Right forelimb (tissue), 1 donor: ENCODE measurements at places on chromosomes 6 and 20.

GRCh38 chr6:149046822-149047246 lies 270.7 kb upstream of the TAB2 start:
- no peak for DNase-seq

GRCh38 chr20:41615676-41616075 lies 2.5 kb downstream of the CHD6 start:
- no peak for DNase-seq

DNA sequence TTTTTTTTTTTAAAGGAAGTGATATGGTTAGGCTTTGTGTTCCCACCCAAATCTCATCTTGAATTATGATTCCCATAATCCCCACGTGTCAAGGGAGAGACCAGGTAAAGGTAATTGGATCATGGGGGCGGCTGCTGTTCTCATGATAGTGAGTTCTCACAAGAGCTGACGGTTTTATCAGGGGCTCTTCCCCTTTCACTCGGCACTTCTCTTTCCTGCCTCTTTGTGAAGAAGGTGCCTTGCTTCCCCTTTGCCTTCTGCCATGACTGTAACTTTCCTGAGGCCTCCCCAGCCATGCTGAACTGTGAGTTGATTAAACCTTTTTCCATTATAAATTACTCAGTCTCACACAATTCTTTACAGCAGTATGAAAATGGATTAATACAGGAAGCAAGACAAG lies 64.3 kb downstream of the ZFP64 start:
- no peak for DNase-seq

DNA sequence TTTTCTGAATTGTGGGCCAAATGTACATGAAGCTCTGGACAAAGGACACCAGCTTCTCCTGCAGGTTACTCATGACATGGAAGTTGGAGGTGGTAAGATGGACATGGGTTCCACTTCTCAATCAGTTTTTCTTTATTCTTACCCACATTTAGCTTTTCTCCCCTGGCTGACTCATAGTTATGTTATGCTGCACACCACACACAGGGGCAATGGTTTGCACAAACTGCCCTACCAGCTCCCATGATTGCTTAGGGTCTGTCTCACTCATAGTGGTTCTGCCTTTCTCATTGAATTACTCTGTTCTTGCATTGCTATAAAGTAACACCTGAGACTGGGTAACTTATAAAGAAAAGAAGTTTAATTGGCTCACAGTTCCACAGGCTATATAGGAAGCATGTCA lies 4.5 kb upstream of the CD109 start:
- DNase-seq, result no peak

DNA sequence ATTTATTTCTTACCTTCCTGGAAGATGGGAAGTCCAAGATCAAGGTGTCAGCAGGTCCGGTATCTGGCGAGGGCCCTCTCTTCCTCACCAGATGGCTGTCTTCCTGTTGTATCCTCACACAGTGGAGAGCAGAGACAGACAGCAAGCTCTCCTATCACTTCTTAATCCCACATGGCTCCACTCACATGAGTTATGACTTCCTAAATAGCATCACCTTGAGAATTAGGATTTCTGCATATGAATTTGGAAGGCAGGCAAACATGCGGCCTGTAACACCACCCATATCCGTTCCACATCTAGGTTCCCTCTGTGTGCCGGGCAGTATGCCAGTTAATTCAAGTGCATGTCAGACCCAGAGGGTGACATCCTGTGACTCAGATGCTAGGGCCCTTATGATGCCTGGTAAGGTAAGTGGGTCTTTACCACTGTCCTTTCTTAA lies 2.1 kb downstream of the RAET1E start:
- no peak for DNase-seq

DNA sequence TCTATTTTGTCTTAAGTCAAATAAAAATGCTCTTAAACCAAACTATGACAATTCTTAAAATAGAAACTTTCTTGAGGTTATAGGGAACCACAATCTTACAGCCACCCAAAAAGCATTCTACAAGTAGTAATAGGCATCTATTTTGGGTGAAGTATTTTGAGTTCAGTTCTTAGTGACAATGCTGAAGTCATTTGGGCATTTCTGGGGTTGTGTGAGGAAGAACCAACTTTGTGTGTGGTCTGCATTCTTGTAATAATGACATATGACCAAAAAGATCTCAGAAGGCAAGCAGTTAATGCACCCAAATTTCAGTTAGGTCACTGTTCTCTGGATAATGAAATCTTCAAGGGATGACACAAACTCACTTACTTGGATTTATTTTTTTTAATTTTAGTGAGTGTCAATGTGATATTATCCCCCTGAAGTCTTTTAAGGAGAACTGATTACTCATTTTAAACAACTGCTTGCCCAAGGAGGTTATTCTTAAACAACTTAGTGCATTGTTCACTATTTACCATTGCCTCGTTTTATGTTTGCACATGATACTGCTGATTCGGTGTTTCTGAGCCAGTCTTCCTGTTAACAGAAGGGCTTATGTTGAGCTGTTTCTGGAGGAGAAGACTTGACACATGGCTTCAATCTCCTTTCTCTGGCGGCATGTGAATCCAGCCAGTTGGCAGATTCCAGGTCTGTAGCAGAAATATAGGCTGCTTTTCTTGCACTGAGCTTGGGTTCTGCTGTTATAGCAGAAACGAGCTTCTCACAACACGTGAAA lies 618.9 kb downstream of the BCKDHB start:
- DNase-seq, result no peak

- no peak for DNase-seq
Measured at GRCh38 chr6:32462609-32463008, 22.9 kb downstream of the HLA-DRA start.
